Putamen (tissue), 1 donor: ENCODE measurements at places on chromosomes 6 and 20.

DNA sequence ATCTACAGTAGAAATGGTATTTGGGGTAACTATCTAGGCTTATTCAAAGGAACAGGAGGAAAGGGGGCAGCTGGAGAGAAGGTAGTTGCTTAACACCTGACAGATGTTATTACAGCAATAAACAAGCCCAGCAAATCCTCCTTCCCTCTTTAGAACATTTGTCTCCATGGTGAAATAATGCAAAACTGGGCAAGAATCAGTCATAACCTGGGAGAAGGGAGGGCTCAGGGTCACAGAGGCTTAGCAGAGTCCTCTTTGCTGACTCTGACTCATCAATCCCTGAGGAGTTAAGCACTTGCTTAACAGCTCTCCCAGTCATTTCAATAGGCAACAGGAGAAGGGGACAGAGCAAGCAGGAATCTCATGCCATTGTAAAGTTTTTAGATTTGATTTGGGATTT lies 230.3 kb downstream of the IBTK start:
- no peak for DNase-seq

DNA sequence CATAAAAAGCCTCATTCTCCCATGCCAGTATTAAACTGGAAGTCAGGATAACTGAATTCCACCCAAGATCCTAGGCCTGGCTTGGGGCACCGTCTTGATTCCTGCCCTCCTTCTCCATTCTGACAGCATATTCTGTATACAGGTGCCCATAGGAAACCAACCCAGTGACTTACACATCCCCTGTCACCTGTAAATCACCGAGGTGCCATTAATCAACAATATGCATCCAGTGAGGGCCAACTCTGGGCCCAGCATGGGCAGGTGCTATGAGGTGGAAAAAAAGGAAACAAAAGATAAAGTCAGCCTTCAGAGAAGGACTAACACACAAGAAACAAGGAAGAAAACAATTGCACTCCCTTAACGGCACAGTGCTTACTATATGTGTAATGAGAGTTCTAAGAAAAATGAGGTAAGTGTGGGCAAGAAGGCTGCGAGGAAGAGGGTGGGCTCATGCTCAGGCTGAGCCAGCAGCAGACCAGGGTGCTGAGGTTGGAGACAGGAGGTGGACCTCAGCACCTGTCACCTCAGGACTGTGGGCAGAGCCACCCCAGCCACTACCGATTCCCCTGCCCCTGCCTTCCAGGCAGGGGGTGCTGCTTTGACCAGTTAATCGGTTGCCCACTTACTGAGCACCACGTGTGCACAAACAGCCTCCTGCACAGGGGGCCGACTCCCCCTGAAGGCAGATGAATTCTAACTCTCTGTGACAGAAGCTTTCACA lies 105.9 kb downstream of the TRERF1 start:
- no peak for DNase-seq

GRCh38 chr6:156420172-156420993 lies 356.8 kb upstream of the ARID1B start:
- no peak for DNase-seq

- DNase-seq, result no peak
These were observed 246.2 kb downstream of the LRFN2 start for GRCh38 chr6:40340957-40341356.

DNA sequence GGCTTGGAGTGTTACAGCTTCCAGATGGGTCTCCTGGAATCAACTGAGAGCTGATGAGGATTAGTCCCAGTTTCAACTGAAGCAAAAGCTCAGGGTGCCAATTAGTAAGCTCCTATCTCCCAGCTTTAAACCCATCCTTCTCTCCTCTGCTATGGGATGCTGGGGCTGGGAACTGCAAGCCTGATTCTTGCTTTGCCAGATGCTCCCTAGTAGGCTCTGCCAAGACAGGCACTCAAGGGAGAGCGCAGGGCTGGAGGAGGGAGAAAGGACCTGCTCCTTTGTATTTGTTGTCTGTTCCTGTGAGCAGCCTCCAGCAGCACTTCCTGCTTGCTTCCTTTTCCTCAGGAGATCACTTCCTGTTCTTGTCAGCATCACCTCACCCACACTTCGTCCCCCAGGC lies 309.7 kb downstream of the KIF16B start:
- DNase-seq, result no peak

- no peak for DNase-seq
These were observed 114.9 kb upstream of the ADGRF1 start for GRCh38 chr6:47157063-47157462.

- DNase-seq, result no peak
These were observed 997.4 kb downstream of the HACE1 start for GRCh38 chr6:103862297-103862696.

DNA sequence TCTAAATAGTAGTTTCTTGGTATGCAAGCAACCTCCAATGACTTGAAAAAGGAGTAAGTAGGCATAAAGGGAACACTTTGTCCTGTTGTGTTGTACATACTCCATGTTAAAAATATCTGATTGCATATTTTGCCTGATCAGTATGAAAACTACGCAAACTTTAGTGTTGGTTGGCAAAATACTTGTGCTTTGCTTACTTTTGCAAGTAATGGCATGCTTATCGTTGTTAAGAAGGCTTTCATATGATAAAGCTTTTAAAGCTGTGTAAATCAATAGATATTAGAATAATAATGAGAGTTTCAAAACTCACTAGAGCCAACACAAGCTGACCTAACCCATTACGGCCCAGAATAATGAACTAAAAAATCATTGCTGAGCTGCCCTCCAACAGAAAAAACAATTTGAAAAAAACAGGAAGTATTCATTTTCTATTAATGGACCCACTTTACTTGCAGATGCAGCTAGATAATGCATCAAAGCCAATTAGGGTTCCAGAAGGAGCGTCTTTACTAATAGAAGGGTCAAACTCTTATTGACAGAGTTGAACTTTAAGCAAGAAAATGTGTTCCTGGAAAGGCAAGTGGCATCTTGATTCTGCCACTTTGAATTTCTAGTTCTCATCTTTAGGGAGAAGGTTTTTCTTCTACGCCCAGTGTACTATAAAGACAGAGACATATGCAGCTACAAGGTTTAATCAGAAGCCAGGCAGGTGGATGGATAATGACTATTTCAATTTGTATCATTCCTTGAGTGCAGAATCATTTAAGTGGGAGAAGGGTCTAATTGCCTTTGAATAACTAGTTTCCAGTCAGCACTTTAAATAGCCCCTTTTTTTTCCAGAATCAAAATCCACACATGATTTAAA lies 82.2 kb downstream of the SNAP25 start:
- no peak for DNase-seq

GRCh38 chr6:160348223-160349019 lies at the start of gene SLC22A3:
Gene SLC22A3 (plus strand): TSS chr6:160348378. CDS start chr6:160348420, 42 bp downstream.
- no peak for DNase-seq

DNA sequence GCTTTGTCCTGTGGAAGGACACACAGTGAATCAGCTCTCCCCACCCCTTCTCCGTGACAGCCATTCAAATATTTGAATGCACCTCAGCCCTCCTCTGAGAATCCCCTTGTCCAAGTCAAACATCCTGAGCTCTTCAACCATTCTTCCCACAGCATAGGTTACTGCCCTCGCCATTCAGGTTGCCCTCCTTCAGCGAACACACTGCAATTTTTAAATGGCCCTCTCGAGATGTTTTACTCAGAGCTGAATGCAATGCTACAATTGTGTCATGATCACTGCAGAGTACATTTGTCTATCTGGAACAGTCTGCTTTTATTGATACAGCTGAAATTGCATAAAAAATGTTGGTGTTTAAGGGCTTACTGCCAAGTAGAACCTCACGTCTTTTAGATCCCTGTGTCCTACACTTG lies 48.9 kb downstream of the SLC2A12 start:
- DNase-seq, result no peak
